ENCODE measurements at places on chromosomes 4 and X.

DNA sequence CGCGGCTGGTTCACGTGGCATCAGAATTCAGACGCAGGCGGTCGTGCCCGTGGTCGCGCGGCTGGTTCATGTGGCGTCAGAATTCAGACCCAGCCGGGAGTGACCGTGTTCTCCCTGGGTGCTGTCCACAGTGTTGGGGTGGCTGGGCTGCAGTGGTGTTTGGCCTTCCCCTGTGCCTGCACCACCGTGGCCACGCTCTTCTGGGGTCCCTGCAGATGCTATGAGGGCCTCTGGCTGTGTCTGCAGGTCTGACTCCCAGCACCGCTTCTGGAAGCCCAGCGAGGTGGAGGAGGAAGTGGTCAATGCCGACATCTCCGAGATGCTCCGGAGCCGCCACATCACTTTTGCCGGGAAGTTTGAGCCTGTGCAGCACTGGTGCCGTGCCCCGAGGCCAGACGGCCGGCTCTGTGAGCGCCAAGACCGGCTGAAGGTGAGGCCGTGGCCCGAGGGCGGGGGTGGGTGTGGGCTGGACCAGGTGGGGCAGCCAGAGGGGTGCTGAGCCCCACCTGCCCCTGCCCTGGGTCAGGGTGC lies 26.4 kb downstream of the NKX1-1 start:
- no peak for DNase-seq

GRCh38 chr4:11719879-11720278 lies 291.2 kb upstream of the HS3ST1 start:
- DNase-seq: no peak

- DNase-seq: no peak
These were observed 40.7 kb downstream of the ANXA3 start for GRCh38 chr4:78592088-78592783.

- no peak for DNase-seq
These were observed 414.5 kb upstream of the ATOH1 start for GRCh38 chr4:93414041-93414550.

DNA sequence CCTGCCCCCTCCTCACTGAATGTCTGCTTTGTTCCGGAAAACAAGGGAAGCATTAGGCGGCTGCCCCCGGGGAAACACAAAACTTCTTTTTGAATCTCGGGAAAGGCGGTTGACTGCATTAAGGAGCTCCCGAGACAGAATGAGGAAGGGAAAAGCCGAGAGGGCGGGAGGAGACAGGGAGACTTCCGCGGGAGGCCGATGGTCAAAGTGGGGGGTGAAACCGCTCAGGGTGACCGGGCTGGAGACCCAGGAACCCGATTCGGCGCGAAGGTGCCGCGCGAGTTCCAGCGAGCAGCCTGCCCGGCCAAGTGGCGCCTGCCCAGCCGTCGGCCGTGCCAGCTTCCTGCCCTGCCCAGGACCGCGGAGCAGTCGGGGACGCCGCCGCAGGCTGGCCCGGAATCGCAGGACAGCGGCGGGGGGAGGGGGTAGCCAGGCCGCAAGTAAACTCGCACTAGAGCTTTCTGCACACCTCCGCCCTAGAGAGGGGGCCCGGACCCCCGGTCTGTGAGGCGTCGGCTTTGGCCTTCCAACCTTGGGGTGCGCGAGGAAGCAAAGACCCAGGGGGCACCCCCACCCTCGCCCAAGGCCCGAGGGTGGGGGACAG lies 55.1 kb upstream of the BCOR start:
- no peak for DNase-seq

GRCh38 chrX:125289920-125290319 lies 29.8 kb upstream of the TEX13C start:
- no peak for DNase-seq

DNA sequence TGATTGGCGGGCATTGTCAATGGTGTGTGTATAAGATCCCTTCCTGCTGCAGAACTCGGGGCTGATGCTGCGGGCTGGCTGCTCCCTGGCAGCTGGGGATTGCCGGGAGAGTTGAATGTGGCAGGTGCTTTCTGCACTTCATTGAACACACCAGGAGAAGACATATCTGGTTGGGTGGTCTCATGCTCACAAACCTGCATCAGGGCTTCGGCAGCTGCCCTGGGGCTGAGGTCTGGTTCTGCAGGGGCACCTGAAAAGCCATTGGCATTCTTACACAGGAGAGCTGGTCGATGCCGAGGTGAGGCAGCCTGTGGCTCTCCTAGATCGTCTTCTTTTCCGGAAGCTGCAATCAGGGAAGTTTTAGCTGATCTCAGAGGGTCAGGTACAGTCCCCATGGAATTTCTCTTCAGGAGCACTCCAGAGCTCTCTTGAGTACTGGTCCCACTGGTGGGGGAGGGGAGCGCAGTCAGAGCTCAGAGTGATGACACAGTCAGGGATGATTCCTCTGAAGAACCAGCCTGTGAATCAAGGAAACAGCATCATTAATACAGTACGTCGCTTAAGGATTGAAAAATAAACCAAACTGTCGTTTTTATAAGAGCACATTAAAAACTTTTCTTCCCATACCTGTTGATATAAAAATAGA lies 57.8 kb downstream of the GPRIN3 start:
- peak; percentile 19 for DNase-seq

DNA sequence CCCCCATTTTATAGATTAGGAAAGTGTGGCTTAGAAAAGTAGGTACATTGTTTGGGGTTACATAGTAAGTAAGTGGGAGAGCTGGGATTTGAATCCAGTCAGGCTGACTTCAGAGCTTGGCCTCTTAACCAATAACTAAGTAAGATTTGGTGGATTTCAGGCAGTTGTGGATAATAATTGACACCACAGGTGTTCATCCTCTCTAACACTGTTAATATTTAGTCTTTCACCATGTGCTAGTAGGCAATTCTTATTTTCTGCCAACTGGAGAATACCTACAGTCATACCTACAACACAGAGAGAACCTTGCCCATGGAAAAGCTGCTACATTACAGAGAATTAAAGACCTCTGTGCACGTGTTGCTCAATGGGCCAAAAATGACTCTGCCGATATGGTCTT lies 89.5 kb downstream of the DIAPH2 start:
- DNase-seq: no peak

DNA sequence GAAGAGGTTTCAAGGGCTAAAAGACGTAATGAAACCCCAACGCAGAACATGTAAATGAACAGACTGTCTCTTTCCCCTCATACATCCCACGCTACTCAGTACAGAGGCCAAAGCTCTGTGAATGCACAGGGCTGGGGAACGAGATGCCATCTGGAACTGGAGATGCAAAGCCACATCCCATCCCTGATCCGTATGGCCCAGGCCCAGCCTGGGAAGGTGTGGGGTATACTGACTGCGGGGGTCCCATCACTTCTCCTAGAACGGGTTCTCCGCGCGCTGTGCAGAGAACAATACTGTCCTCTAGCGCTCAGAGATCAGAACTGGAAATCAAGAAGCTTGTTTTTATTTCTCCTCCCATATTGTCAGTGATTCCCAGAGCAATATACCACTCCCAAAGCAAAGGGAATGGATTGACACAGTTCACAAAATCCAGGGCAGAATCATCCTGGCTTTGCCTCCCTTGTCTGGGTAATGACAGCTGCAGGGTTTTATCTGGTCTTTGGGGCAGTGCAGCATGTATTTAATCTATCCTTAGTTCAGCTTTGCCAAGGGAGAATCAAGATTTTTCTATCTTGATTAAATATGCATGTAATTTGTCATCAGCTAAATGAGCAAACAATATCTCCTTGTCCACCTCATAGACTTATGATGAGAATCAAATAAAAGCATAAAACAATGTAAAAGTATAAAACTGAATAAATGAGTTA lies 47.3 kb upstream of the TLR3 start:
- DNase-seq: no peak

GRCh38 chr4:170274616-170275015 lies 184.9 kb upstream of the AADAT start:
- DNase-seq: no peak

DNA sequence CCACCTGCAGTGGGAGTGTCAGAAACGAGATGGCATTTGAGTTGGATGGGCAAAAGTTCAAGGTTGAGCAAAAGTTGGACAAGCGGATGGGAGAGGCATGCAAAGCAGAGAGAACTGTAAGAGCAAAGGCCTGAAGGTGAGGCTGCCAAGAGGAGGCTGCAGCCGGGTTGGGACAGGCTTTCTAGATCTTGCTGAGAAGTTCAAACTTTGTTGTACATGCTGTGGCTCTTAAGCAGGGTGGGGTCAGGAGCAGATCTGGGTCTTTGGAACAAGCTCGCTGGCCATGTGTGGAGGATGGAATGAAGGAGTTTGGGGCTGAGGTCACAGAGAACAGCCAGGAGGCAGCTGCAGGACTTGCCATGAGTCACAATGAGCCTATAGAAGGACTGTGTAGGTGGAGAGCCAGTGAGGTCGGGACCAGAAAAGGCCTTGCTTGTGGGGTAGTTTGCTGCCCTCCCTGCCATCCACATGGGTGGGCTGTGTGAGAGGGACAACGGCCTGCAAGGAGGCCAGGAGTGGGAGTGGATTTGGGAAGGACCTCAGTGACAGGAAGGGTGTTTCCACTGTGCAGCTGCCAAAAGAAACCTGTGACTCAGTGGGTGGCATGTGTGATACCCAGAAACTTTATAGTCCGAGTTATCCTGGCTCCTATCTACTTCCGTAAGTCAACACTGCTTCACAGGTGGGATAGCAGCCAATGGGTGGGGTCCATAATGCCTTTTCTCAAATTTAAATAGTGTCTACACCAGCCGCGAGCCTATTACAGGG lies 210.4 kb downstream of the MID1IP1 start:
- no peak for DNase-seq

GRCh38 chrX:132227383-132228112 lies 8.3 kb upstream of the RAP2C start:
- DNase-seq: no peak

GRCh38 chr4:151475035-151475714 lies 66.2 kb downstream of the FHIP1A start:
- DNase-seq: no peak

DNA sequence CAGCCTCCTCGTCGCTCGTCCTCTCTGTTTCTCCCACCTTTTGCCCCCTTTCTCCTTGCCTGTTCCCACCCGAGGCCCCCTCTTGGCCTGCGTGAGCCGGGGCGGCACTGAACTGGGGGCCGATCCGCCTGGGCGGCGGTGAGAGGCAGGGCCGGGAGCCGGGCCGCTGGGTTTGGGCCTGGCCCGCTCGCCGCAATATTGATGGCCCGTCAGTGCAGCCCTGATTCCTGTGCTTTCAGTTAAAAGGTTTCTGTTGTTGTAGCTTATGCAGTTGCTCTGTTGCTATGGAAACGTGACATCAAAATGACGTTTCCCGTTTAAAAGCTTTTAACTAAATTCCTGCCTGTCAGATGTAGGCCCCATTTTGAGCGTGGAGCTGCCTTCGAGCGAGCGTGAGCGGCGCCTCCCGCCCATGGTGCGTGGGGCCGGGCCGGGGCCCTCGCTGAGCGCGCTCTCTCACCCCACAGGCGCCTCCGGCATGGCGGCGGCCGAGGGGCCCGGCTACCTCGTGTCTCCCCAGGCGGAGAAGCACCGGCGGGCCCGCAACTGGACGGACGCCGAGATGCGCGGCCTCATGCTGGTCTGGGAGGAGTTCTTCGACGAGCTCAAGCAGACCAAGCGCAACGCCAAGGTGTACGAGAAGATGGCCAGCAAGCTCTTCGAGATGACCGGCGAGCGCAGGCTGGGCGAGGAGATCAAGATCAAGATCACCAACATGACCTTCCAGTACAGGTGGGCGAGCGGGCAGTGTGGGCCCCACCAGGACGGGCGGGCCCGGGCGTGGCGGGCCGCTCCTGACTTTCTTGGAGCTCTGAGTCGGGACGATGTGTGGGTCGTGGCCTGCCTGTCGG lies at the start of gene MSANTD1:
TSS of gene MSANTD1 (plus strand) at position 349 of the 851 bp plus-strand sequence. CDS start at position 413, 64 bp downstream.
- DNase-seq: no peak

GRCh38 chrX:38426785-38427184 lies 74.4 kb downstream of the OTC start:
- DNase-seq: no peak

- no peak for DNase-seq
These were observed 4.5 kb upstream of the TMEM255A start for GRCh38 chrX:120315776-120316175.

- no peak for DNase-seq
These were observed 18.9 kb upstream of the MRFAP1 start for GRCh38 chr4:6621556-6621927.

GRCh38 chrX:74536832-74537371 lies 77.5 kb downstream of the RLIM start:
- peak; percentile 28 for DNase-seq

DNA sequence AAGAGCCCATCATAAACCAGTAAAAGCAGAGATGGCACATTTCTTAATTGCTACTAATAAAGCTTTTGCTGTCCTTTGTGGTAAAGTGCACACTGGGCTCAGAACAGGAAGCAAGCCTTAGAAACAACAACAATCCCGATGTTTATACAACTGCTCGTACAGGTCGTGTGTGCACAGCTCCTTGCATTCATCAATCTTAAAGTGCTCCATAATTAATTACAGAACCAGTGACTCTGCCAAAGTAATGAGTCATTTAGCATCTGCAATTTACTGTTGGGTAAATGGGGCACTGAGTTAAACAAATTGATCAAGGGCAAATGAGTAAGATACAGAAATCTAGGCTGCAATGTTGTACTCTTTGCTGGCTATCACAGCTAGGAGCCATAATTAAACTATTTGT lies 61.3 kb upstream of the TXK start:
- no peak for DNase-seq

DNA sequence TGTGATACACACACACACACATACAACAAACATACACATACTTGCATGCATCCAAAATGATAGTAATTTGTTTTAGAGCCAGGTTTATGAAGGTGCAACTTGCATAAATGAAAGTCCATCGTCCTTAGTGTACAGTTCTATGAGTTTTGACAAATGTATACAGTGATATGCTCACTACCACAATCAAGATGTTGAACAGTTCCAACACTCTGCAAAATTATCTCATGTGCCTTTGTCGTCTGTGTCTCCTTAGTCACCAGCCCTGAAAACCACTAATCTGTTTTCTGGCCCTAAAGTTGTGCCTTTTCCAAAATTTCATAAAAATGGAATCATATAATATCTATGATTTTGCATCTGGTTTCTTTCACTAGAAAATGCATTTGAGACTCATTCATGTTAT lies 67.8 kb upstream of the ANXA3 start:
- no peak for DNase-seq

DNA sequence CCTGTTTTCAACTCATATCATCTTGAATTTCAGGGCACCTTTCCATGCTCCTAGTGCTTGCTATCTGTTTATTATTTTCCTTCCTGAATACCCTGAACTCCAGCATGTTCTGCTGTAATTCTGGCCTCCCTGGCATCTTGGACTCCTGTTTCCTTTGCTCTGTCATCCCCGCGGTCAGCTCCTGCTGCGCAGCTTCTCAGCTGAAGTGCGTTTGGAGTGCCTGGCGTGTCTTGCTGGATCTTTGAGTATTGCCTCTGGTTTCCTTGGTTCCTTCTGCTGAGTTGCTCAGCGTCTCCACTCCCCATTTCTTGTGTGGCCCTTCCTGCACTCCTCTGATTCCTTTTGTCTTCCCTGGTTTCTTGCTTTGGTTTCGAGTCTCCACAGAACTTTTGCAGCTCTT lies 84.4 kb downstream of the HTT start:
- peak; percentile 58 for DNase-seq

- no peak for DNase-seq
These were observed 55.1 kb downstream of the SPATA18 start for GRCh38 chr4:52106191-52106590.

- no peak for DNase-seq
These were observed 38.9 kb downstream of the DDX60L start for GRCh38 chr4:168441412-168441811.
